CD8-positive, alpha-beta memory T cell (primary cell): ENCODE measurements at places on chromosomes 11 and 22. TPM values are rescaled to one million over a fixed set of nuclear protein-coding genes. Genes with fewer than 3 reads are reported as not detected.

GRCh38 chr22:42078469-42079318 lies 806 bp upstream of the SMDT1 start:
- no peak for DNase-seq
- peaks cover 24% of the 10 kb centered on the region for H3K4me1 ChIP-seq
- H3K27me3 ChIP-seq = no peaks in the 10 kb centered on the region
- H3K36me3 ChIP-seq = peaks cover 13% of the 10 kb centered on the region
- H3K4me3 ChIP-seq = peak overlapping the region; percentile 81
- H3K27ac ChIP-seq = peak overlapping the region; percentile 92

TSGA10IP gene
- not detected for total RNA-seq

- no peaks in the 10 kb centered on the region for H3K36me3 ChIP-seq
- no peak for DNase-seq
- peak overlapping the region; percentile 22 for H3K4me3 ChIP-seq
- no peak overlapping the region for H3K27ac ChIP-seq
Observed at GRCh38 chr22:41908411-41909309, 6.2 kb downstream of the SHISA8 start.

DNA sequence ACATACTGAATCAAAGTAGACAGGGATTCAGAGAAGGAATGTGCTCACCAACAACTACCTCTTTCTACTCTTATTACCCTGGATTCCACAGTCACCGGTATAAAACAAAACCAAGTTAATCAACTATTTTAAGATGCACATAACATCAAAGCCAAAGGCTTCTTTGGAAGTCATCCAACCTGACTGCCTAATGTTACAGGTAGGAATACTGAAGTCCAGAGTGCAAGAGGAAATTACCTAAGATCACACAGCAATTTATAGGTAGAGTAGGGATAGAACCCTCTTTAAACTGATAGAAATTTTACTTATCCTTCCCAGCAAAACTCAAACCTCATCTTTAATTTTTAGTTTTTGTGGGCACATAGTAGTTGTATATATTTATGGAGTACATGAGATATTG lies 76.3 kb downstream of the PAK1 start:
- no peak overlapping the region for H3K27ac ChIP-seq
- DNase-seq = no peak
- no peaks in the 10 kb centered on the region for H3K36me3 ChIP-seq
- no peaks in the 10 kb centered on the region for H3K27me3 ChIP-seq
